ENCODE measurements at places on chromosomes 3 and 15. TPM values are rescaled to one million over a fixed set of nuclear protein-coding genes. Genes with fewer than 3 reads are reported as not detected.
A peak's percentile ranks its signal among the peaks of the same experiment; 100 is the strongest.

- no peak for DNase-seq
Observed at GRCh38 chr3:41608347-41608746, 353.6 kb downstream of the ULK4 start.

DNA sequence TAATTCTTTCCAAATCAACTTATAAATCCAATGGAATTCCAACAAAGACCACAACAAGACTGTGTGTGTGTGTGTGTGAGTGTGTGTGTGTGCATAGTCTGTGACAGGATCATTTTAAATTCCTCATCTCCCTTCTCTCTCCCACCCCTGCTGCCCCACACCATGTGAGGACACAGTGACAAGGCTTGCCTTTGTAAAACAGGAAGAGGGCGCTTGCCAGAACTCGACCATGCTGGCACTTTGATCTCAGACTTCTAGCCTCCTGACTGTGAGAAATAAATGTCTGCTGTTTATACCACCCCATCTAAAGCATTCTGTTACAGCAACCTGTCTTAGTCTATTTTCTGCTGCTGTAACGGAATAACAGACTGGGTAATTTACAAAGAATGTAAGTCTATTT, 99.1 kb downstream of the NSMCE3 start:
- no peak for DNase-seq

- DNase-seq = no peak
Observed at GRCh38 chr3:113295463-113295862, 84.1 kb downstream of the BOC start.

- no peak for DNase-seq
Observed at GRCh38 chr15:77720655-77721054, 87.9 kb upstream of the LINGO1 start.

DNA sequence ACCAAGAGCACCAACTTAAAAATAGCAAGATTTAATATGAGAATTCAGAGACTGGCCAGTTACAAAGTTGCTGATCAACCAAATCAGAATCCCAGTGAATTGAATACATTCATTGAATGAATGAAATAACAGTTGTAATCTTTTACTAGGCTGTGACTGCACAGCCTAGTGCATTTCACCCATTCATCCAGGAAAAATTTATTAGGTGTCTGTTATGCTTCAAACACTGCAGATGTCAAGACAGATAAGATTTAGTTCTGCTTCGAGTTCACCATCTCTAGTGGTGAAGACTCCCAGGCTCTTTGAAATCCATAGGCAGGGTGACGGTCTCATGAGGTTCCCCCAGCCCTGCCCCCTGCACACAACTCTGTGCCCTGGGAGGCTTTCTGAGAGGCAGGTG, 28.9 kb downstream of the TGM4 start:
- no peak for DNase-seq

Gene SMCO1
- not detected for polyA plus RNA-seq

GRCh38 chr15:79516155-79516554, 84.0 kb downstream of the MINAR1 start:
- no peak for DNase-seq

- DNase-seq = no peak
Observed at GRCh38 chr15:56893364-56893678, 25.1 kb upstream of the TCF12 start.

- DNase-seq = no peak
Observed at GRCh38 chr3:124257336-124257864, 265.5 kb upstream of the ROPN1 start.

Gene GOLGA6D
- polyA plus RNA-seq = not detected

GRCh38 chr3:186107215-186108105, 1.4 kb downstream of the ETV5 start:
- DNase-seq = no peak

DNA sequence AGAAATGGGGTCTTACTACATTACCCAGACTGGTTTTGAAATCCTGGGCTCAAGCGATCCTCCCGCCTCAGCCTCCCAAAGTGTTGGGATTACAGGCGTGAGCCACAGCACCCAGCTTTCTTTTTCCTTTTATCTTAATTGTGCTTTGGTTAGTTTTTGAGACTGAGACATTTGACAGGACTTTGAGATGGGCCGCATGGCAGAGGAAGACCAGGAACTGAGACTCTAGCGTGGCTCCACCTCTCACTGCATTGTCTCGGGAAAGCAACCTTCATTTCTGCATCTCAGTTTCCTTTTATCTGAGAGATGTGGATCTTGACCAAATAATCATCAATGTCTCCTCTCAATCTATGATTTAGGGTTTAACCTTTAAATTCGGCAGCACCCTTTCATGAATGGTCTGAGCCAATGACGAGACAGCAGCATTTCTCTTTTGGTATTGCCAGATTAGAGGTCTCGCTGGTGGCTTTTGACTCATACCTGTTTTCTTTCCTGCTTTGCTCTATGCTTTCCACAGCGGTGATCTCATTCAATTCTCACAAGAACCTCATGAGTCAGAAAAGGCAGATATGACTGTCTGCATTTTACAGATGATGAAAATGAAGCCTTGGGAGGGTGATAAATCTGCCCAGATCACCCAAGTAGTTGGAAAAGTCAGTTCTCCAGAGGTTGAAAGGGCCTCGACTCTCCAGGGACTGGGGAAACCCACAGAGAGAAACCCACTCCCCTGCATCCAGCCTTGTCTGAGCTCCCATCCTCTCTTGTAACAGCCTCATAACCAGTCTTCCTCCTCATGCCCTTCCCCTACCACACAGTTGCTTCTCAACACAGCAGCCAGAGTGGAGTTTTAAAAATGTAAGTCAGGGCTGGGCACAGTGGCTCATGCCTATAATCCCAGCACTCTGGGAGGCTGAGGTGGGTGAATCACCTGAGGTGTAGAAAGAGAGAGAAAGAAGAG, 84.8 kb upstream of the FOXB1 start:
- DNase-seq = peak; percentile 57

DNA sequence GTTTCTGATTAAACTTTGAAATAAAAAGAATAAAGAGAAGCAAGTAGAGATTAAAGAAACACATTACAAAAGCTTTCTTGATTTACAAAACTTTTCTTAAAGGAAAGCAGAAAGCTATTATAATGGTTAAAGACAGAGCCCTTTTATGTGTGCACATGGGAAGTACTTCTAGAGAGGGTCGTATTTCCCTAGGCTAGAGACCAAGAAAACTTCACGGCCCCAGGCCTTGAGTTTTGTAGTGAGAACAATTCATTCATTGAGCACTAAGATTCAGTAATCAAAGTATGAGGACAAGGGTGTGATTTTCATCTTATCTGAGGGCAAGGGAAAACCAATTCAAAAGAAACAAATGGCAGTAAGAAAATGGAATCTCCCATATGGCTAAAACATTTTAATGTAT, 854.1 kb downstream of the ROBO1 start:
- no peak for DNase-seq

Gene ECE2
- polyA plus RNA-seq = not detected

- DNase-seq = no peak
Observed at GRCh38 chr15:75841626-75842025, 1.6 kb upstream of the UBE2Q2 start.

Gene PARP15
- polyA plus RNA-seq = 16.3 TPM

All from GM12878 (cell line).